ENCODE measurements at places on chromosomes 1 and 21.

DNA sequence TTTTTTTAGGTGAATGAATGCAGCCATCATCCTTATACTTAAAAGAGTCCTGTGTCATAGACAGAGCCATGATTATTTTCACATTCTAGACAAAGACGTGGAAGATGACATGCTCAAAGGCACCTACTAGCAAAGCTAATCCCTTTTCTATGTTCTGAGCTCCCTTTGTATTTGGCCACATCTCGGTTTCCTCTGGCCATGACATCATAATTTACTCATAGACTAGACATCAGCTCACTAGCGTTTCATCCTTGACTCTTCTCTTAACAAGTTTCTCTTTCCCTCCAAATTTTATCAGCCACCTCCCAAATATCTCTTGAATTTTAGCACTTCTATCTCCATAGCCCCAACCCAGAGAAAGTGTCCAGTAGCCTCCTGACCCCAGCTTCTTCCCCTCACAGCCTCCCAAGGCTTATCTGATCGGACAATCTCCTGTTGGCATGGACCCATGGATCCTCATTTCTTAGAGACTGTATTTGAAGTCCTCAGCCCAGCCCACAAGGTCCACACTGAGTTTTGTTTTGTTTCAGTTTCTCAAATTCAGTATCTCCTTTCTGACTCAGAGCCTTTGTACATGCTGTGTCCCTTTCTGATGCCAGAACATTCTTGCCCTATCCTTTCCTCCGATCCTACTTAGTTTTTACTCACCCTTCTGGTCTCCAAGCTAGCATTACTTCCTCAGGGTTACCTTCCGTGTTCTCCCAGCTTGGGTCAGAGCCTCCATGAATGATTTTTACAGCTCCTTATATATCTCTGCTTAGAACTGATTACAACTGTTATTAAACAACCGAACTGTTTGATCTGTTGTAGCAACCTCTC is 33.0 kb upstream of the EPS8L3 start:
- no peak for DNase-seq

GRCh38 chr1:30323841-30324240 is 399.5 kb downstream of the MATN1 start:
- no peak for DNase-seq

DNA sequence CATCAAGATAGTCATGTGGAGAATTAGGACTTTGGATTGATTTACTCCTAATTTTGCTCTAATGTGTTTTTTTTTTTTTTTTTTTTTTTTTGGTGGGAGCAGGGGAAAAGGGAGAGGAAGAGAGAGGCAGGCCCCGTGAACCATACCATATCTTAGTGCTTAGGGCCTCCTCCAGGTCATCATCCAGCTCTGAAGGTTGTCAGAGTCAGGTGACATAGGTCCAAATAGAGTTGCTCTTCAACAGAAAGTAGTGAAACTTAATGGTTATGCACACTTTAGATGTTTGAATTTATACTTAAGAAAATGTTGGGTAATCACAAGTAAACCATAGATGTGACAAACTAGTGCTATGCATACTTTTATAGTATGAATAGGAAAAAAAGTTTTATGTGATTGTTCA is 32.2 kb downstream of the CXADR start:
- DNase-seq: no peak

DNA sequence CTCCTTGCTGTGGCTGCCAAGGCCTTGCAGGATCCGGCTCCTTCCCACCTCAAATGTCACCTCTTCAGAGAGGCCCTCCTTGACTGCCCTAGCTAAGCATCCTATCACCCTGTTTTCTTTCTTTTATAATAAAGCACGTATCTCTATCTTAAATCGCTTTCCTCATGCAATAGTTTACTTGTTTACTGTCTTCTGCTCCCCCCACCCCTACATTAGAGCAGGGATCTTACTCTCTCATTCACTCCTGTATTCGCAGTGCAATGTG is 36.4 kb downstream of the MYOM3 start:
- no peak for DNase-seq

GRCh38 chr1:42335809-42336518 is 929 bp upstream of the FOXJ3 start:
- DNase-seq: no peak

DNA sequence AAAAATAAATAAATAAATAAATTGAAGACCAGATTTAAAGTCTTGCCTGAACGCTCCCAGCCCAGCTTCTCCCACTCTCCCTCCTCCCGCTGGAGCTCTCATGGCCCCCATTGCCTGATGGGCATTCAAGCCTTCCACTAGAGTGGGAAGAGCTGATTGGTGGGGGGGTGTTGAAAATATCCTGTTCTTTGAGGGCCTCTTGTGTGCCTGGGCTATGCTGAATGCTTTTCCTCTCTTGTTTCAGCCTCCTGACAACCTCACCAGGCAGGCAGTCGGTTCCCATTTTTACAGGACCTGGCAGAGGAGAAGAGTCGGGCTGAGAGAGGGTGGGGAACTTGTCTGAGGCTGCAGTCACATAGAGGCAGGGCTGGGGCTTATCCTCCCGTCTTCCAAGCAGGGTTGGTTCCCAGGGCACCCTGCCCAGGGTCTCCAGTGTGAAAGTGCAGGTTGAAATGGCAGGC is 59.2 kb upstream of the SSBP3 start:
- no peak for DNase-seq

- DNase-seq: no peak
Observed at GRCh38 chr1:150881331-150882070, 5.1 kb upstream of the ARNT start.

DNA sequence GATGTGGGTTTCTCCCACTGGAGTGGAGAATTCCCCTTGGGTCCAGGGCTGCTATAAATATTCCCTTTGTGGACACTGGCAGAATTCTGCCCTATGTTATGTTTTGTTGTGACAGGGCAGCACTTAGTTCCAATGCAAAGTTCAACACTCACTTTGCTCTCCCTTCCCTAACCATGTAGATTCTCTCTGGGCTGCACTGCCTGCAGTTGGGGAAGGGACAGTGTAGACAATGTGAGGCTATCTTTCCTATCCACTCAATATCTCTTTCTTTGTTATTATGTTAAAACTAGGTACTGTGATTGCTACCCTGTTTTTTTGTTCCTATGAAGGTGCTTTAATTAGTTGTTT is 19.6 kb downstream of the GPR88 start:
- DNase-seq: no peak

DNA sequence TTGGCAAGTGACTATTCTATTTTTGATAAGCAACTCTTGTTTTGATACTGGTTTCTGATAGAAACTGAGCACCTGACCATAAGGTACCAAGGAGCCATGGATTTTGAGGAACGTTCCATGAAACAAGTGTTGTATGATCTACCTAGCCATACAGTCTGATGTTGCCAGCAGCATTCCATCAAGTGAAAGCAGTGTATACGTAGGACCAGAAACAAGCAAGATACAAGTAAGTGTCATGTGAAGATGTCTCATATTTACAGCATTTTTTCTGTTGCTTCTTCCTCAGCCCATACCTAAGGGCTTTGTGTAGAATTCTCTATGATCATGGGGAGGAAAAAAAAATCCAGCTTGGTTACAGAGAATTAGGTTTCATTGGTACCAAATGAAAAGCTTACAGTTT is 55.6 kb upstream of the RABGAP1L start:
- no peak for DNase-seq

DNA sequence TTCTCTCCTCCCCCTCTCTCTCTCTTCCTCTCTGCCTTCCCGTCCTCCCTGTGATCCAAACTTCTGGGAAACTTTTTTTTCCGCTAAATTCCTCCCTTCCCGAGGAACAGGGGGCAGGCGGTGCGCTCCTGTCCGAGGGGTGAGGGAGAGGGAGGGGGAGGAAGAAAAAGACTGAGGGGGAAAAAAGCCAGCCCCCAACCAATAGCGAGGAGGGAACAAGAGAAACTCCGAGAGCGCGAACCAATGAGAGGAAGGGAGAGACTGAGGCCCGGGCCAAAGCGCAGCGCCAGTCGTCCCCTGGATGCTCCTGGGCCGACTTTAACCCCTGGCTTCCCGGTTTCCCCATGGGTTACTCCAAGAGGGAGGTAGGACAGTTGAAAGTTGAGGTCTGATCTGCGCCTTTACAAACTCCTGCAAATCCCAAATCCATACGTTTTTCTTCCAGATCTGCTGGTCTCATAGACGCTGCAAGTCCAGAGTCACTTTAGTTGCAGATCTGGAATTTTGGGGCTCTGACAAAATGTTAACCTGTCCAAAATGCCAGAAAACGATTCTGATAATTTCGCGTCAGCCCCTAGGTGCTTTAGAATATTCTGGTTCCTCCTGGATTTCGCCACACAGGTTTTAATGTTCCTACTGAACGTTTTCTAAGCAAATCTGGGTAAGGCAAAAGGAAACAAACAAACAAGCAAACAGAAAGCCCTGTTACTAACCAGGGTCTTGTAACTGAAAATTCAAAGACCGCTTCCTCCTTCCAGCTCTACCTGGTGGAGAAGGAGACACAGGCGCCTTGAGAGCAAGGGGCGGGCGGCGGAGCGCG is at the start of gene TBX15:
Gene TBX15, minus strand, starts transcription at position 158 of the 820 bp plus-strand sequence. CDS start 548 bp downstream, outside the sequence.
- no peak for DNase-seq

DNA sequence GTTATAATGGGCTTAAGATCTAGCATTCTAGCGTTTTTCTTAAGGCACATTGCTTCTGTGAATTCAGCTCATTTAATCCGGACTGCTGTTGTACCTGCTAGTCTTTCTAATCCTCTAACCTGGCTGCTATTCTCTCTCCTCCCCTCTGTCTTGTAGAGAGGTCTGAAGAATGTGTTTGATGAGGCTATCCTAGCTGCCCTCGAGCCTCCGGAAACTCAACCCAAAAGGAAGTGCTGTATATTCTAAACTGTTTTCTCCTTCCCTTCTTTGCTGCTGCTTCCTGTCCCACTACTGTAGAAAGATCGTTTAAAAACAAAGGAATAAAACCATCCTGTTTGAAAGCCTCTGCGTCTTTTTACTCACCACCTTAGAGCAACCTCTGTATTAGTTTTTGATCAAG is 37.3 kb downstream of the CDC42 start:
- DNase-seq: no peak

- DNase-seq: no peak
Observed at GRCh38 chr1:27342391-27342777, 562 bp downstream of the SYTL1 start.

DNA sequence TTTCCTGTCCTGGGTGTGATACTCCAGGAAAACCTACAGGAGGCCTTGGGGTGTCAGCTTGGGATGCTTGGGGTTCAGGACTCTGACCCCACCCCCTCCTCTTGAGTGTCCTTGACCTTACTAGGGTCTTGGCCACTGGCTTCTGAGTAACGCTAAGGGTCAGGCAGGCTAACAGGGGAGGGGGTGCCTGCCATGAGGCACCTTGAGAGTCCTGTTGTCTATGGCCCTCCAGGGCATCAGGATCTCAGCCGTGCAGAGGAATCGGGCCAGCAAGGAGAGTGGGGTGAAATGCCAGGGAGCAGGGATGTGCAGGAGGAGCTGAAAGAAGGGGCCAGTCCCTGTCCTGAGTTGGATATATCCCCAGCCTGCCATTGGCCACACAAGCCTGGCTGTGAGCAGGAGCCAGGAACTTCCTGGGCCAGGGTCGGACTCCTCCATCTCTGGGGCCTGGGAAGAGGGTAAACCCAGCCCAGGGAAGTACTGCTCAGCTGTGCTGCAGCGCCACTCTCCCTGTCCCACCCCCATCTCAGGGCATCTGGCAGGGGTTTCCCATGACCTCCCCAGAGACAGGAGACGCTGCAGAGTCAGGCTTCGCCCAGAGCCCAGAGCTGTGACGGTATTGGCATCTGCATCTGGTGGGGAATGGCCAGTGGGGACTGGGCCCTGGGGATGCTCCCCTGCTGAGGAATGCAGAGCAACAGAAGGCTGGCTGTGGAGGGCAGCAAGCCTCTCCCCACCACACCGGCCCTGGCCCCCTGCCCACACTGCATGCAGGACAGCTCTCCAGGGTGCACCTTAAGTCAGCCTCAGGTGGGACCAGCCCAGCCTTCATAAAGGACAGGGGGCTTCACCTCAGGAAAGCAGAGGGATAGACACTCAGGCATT is 6.3 kb downstream of the KIF21B start:
- no peak for DNase-seq

DNA sequence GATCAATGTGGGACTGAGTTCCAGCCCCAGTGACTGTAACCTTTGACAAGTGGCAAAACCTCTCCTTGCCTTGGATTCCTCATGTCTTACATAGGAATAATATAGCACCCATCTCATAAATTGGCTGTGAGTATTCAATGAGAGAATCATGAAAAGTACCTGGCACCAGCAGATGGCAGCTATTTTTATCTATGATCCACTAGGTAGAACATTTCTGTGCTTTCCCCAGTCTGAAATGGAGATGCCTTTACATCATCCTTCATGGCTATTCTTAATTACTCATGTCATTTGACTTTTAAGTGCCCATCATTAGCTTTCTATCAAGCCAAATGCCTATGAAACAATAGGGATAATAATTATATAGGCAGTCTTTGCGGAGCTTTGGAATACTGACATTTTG is 130.1 kb downstream of the TGFB2 start:
- DNase-seq: no peak

GRCh38 chr1:108678706-108679105 is 13.4 kb upstream of the PRPF38B start:
- DNase-seq: no peak

DNA sequence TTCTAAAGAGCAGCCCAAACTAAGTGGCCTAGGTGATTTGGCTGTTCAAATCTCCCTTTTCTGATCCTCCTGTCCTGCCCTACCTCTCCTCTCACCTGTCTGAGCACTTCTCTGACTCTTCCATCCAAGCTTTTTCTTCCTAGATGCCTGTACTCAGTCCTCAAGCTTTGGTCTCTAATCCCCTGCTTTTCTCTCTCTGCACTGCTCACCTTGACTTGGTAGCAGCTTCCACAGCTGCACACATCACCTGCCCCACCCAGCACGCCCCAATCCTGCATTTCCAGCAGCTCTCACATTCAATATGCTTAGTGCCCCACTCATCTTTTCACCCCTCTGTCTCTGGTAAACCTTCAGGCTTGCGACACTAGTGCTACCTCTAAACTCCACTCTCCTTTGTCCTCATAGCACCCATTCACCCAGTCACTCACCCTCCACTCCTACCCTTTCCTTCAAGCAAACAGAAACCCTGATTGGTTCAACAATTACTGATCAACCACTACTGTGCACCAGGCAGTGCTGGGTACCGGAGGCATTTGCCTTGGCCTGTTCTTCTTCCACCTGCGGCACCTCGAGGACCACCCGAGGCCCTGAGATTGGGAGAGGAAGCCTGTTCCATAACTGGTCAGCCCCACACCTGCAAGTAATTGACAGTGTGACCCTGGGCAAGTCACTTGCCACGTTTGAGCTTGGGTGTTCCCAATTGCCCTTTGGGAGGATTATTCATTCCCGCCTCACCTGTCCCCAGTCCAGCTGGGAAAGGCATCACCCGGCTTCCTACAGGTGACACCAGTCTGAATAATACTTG is 136.1 kb upstream of the EDN2 start:
- no peak for DNase-seq

All from C1 segment of cervical spinal cord (tissue), 14 donors.